T-cell (primary cell): ENCODE measurements at places on chromosomes 1 and 21. TPM values are rescaled to one million over a fixed set of nuclear protein-coding genes. Genes with fewer than 3 reads are reported as not detected.
A peak's percentile ranks its signal among the peaks of the same experiment; 100 is the strongest.

TNFRSF8 gene
- 0.37 TPM for total RNA-seq

DAB1 gene
- 2.5 TPM for total RNA-seq

CAPN8 gene
- total RNA-seq: 0.99 TPM

GADD45A gene
- total RNA-seq: 21.9 TPM

TIE1 gene
- total RNA-seq: 1.9 TPM

C1orf115 gene
- total RNA-seq: 1.6 TPM

NOL9 gene
- total RNA-seq: 48.6 TPM

NUP133 gene
- total RNA-seq: 47.6 TPM

KRTAP10-12 gene
- total RNA-seq: not detected

CCDC17 gene
- total RNA-seq: 7.5 TPM

GRHL3 gene
- total RNA-seq: not detected

MFN2 gene
- total RNA-seq: 40.7 TPM

RABGAP1L gene
- total RNA-seq: 108 TPM

ANGEL2 gene
- 67.1 TPM for total RNA-seq

DNA sequence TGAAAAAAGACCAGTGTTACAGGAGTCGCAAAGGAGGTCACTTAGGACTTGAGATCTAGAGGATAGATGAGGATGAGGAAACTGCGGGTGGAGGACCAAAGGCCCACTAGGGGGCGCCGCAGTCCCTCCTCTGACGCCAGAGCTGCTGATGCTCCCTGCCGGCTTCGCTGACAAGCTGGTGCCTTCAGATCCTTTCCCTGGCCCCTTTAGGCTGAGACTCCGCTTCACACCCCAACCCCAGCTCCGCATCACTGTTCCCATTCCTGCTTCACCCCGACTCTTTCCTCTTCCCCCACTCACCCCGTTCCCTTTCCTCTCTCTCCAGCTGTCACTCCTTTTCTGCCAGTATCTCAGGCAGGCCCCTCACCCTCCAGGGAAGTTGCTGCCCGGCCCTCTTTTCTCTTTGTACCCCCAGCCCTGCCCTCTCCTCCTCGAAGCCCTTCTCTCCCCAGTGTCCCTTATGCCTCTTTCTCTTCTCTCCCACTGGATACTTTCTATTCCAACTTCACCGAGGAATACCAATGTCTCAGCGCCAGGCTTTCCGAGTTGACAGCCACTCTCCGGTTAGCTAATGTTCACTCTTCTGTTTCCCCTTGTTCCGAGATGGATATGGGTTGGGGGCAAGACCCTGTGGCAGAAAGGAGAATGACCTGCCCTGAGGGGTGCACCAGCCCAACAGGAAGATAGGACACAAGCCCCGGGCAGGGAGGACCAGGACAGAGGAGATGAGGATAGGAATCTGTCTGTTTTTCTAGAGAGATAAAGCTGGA, 4.5 kb downstream of the KCNJ9 start:
- H3K4me3 ChIP-seq: no peak overlapping the region
- H3K36me3 ChIP-seq: peaks cover 5% of the 10 kb centered on the region
- DNase-seq: peak; percentile 64
- H3K27me3 ChIP-seq: peaks cover 29% of the 10 kb centered on the region
- H3K4me1 ChIP-seq: peaks cover 16% of the 10 kb centered on the region

GRCh38 chr1:155379631-155380090, 59.0 kb downstream of the RUSC1 start:
- H3K27me3 ChIP-seq: no peaks in the 10 kb centered on the region
- peaks cover 17% of the 10 kb centered on the region for H3K36me3 ChIP-seq
- no peak overlapping the region for H3K4me3 ChIP-seq
- DNase-seq: no peak
- H3K4me1 ChIP-seq: no peaks in the 10 kb centered on the region

- H3K4me1 ChIP-seq: no peaks in the 10 kb centered on the region
- H3K27ac ChIP-seq: no peak overlapping the region
- H3K27me3 ChIP-seq: peaks cover 2% of the 10 kb centered on the region
- DNase-seq: no peak
Observed at GRCh38 chr1:162347281-162347680, 29.4 kb downstream of the SPATA46 start.

DNA sequence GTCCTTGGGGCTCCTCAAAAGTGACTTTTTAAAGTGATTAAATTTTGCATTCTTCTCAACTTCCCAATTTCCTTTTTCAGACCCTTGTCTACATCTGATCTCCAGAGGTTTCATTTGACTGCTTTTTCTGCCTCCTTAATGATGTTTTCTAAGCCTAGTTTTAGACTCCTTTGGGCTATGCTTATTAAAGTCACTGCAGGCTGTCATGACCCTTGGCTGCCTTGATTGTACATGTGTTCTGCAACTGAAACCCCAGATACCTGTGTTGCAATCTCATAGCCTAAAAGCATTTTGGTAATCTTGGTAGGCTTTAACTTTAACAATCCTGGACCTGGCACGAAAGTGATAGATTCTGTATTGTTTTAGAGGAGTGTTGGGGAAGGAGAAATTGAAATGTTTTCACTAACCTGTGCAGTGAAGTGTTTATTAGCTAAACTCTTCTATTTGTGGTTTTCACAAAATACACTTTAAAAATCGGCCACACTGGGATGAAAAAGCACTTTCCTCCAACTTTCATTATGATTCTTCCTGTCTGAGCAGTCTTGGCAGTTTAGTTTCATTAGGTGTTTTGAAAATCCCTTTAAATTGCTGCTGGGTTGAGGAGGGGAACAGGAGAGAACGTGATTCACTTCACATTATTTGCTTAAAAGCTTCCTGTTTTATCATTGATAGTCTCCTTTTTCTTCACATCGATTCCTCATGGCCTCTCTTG, 4.9 kb downstream of the MACO1 start:
- no peak for DNase-seq
- no peaks in the 10 kb centered on the region for H3K27me3 ChIP-seq
- H3K4me1 ChIP-seq: peaks cover 33% of the 10 kb centered on the region

DNA sequence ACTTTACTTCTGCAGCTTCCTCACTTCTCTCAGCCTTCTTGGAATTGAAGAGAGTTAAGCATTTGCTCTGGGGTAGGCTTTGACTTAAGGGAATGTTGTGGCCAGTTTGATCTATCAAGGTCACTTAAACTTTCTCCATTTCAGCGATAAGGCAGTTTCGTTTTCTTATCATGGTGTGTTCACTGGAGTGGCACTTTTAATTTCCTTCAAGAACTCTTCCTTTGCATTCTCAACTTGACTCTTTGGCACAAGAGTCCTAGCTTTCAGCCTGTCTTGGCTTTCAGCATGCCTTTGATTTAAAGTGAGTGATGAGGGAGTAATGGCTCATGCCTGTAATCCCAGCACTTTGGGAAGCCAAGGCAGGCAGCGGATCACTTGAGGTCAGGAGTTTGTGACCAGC, 38.7 kb downstream of the HS2ST1 start:
- no peak overlapping the region for H3K27ac ChIP-seq
- H3K4me3 ChIP-seq: no peak overlapping the region
- no peak for DNase-seq
- H3K27me3 ChIP-seq: no peaks in the 10 kb centered on the region
- no peaks in the 10 kb centered on the region for H3K4me1 ChIP-seq

GRCh38 chr1:209513226-209513625, 70.3 kb upstream of the CAMK1G start:
- H3K27me3 ChIP-seq: no peaks in the 10 kb centered on the region
- no peak overlapping the region for H3K4me3 ChIP-seq
- H3K36me3 ChIP-seq: no peaks in the 10 kb centered on the region
- DNase-seq: no peak
- H3K4me1 ChIP-seq: no peaks in the 10 kb centered on the region
- H3K27ac ChIP-seq: no peak overlapping the region

GRCh38 chr1:110159168-110159567, 8.9 kb downstream of the SLC6A17 start:
- no peaks in the 10 kb centered on the region for H3K4me1 ChIP-seq
- no peaks in the 10 kb centered on the region for H3K36me3 ChIP-seq
- no peaks in the 10 kb centered on the region for H3K27me3 ChIP-seq
- DNase-seq: no peak
- no peak overlapping the region for H3K4me3 ChIP-seq

GRCh38 chr1:43503534-43503933, 27.1 kb upstream of the PTPRF start:
- no peaks in the 10 kb centered on the region for H3K4me1 ChIP-seq
- H3K27ac ChIP-seq: no peak overlapping the region
- H3K4me3 ChIP-seq: no peak overlapping the region
- H3K36me3 ChIP-seq: no peaks in the 10 kb centered on the region
- peaks cover 35% of the 10 kb centered on the region for H3K27me3 ChIP-seq

- peak overlapping the region; percentile 29 for H3K27ac ChIP-seq
- H3K4me3 ChIP-seq: peak overlapping the region; percentile 27
- no peaks in the 10 kb centered on the region for H3K36me3 ChIP-seq
- H3K4me1 ChIP-seq: peaks cover 25% of the 10 kb centered on the region
- peaks cover 23% of the 10 kb centered on the region for H3K27me3 ChIP-seq
- DNase-seq: no peak
Observed at GRCh38 chr1:7942214-7942921, 1.7 kb upstream of the TNFRSF9 start.

DNA sequence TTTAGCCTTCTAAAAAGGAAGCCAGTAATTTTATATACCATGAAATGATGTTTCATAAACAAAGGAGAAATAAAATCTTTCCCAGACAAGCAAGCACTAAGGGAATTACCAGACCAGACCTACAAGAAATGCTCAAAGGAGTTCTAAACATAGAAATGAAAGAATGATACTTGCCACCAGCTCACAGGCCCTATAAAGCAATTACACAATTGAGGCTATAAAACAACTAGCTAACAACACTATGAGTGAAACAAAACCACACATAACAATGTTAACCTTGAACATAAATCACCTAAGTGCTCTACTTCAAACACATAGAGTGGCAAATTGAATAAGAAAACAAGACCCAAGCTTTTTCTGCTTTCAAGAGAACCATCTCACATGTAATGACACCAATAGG, 123.8 kb downstream of the BARHL2 start:
- no peaks in the 10 kb centered on the region for H3K36me3 ChIP-seq
- H3K4me1 ChIP-seq: no peaks in the 10 kb centered on the region
- no peak overlapping the region for H3K27ac ChIP-seq
- H3K27me3 ChIP-seq: no peaks in the 10 kb centered on the region
- DNase-seq: no peak

GRCh38 chr1:228272331-228272791, 64.5 kb downstream of the OBSCN start:
- no peak overlapping the region for H3K27ac ChIP-seq
- no peak for DNase-seq
- H3K4me1 ChIP-seq: no peaks in the 10 kb centered on the region
- no peak overlapping the region for H3K4me3 ChIP-seq
- H3K27me3 ChIP-seq: no peaks in the 10 kb centered on the region

- H3K4me3 ChIP-seq: no peak overlapping the region
- no peak overlapping the region for H3K27ac ChIP-seq
- no peaks in the 10 kb centered on the region for H3K4me1 ChIP-seq
- H3K27me3 ChIP-seq: no peaks in the 10 kb centered on the region
- no peaks in the 10 kb centered on the region for H3K36me3 ChIP-seq
Observed at GRCh38 chr1:17795836-17796645, 40.9 kb downstream of the ACTL8 start.

DNA sequence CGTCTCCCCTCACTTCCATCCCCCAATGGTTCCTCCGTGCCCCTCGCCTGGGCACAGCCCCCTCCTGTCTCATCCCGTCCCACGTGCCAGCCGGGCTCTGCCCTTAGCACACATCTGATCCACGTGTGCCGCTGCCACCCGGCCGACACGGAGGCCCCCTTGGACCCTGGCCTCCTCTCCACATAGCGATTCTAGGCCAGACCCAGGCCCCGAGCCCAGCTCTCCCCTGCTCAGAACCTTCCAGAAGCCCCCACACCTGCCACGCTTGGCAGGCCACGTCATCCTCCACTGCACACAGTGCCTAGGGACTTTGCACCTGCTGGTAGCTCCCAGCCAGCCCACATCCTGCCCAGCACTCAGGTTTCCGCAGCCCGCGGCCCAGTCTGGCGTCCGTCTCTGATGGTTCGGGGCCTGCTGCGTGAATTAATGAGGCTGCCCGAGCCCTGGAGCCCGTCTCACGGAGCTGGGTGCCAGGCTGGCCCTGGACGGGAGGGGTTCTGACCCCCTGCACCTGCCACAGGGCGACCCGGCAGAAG, 20.1 kb downstream of the PLCH2 start:
- peak; percentile 27 for DNase-seq
- H3K27ac ChIP-seq: peak overlapping the region; percentile 29
- H3K36me3 ChIP-seq: no peaks in the 10 kb centered on the region
- H3K27me3 ChIP-seq: no peaks in the 10 kb centered on the region

DNA sequence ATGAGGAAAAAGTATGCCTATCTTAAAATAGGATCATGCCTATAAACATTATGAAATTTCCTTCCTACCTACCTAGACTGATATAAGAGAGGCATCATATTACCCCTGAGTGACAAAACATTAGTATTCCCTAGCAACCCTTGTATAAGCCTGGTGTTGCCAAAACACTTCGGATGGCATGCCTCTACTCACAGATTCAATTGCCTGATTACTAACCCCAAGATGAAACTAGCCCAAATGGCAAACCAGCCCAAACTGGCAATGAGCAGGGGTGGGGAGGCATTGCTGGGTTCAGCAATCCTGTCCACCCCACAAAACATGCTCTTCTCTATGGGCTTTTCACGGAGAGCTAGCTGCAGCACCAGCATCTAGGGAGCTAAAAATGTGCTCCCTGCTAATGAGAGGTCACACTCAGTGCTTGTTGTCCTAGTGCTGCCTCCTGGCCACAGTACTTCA, 13.9 kb downstream of the PALMD start:
- no peaks in the 10 kb centered on the region for H3K4me1 ChIP-seq
- H3K27ac ChIP-seq: no peak overlapping the region
- no peaks in the 10 kb centered on the region for H3K36me3 ChIP-seq
- H3K27me3 ChIP-seq: no peaks in the 10 kb centered on the region
- DNase-seq: no peak
